GM04504 (cell line): ENCODE measurements at places on chromosomes 5 and 9.

GRCh38 chr9:131640438-131641137, 95.3 kb downstream of the PRRT1B start:
- peak; percentile 46 for DNase-seq

DNA sequence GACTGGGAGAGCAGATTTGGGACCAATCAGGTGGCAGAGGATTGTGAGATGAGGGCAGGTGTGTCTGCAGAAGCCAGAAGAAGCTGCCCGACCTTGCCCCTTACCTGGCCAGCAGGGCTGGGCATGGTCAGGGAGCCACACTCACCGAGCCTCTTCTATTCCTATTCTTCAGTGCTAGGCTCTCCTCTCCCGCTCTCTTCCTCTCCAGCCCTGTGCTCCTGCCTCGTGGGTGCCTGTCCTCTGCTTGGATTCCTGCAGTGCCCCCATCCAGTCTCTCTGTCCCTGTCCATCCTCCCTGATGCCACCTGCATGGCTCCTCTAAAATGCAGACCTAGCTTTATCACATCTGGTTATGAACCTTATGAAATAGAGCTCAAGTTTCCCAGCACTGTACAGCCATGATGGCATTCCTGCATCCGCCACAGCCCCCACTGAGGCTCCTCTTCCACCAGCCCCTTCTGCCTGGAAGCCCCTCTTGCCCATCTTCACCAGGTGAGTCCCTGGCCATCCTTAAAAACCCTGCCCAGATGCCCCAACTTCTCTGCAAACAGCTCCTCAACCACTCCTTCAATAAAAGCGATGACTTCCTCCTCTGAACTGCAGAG, 8.2 kb downstream of the UBE2QL1 start:
- DNase-seq = no peak

- no peak for DNase-seq
These were observed 98.4 kb upstream of the GNAQ start for GRCh38 chr9:78130004-78130403.

DNA sequence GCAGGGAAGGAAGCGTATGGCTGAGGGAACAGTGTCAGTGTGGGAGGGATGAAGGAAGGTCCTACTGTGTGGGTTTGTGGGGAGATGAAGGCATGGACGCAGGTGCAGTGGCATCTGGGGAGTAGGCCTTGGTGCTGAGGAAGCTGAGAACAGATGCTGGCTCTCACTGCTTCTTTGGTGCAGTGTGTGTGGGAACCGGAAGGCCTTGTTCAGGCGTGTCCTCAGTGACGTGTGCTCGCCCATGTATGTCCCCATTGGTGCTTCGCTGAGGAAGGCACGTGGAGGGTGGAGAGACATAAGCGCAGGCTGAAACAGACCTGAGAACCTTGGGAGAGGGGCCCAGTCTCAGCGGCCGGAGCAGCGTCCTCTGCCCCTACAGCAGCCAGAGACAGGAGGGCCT, 18.7 kb downstream of the ADAMTS13 start:
- no peak for DNase-seq

DNA sequence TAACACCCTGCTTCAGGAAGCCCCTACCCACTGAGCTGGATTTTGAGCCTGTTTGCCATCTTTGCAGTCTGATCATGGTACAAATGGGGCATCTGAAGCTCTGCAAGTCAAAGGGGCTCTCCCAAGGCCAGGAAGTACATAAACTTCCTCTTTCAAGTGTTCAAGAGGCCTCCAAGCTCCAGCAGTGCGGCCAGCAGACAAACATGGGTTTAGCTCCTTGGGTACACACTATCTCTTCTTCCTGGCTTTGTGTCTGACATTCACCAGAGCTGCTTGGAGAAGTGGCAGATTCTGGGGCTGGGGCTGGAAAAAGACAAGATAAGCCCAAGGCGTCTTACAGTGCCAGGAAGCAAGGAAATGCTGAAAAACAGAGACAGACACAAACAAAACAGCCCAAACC, 34.1 kb downstream of the LAMC3 start:
- no peak for DNase-seq

GRCh38 chr5:139368613-139369012, 14.5 kb downstream of the SLC23A1 start:
- DNase-seq = no peak
